ENCODE measurements at places on chromosomes 16 and 17.

- no peak for DNase-seq
Observed at GRCh38 chr17:82416771-82417170, 1.4 kb upstream of the HEXD start.

- DNase-seq: no peak
Observed at GRCh38 chr16:49590166-49590871, 216.7 kb downstream of the C16orf78 start.

DNA sequence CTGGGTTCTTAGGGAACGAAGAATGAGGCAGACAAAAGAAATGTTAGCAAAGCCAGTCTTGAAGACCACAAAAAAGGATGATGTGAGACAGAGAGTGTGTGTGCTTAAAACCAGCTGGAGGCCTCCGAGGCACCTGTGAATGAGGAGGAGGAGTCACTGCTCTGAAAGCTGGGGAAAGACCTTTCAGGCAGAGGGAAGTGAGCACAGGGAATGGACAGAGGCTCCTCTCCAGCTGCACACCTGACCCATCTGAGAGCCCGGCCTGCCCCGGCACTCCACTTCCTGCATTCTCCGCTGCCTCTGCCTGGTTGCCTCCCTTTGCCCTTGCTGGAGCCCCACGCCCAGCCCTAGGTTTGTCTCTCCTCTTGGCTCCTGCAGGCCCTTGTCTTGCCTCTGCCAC lies 55.2 kb upstream of the SREBF1 start:
- DNase-seq: no peak

GRCh38 chr17:78458736-78459335 lies 80.4 kb downstream of the PGS1 start:
- no peak for DNase-seq

DNA sequence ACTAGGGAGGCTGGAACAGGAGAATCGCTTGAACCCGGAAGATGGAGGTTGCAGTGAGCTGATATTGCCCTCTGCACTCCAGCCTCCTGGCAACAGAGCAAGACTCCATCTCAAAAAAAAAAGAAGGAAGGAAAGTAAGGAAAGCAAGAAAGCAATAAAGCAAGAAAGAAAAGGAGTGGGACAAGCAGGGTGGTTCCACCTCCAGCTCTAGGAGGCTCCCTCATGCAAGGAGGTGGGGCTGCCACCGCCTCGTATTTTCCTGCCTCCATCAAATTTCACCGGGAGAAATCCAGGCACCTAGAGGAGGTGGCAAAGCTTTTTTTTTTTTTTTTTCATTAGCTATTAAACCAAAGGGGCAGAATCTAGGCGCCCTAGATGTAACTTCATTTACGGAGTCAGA lies 1.0 kb downstream of the CYB561 start:
- no peak for DNase-seq

DNA sequence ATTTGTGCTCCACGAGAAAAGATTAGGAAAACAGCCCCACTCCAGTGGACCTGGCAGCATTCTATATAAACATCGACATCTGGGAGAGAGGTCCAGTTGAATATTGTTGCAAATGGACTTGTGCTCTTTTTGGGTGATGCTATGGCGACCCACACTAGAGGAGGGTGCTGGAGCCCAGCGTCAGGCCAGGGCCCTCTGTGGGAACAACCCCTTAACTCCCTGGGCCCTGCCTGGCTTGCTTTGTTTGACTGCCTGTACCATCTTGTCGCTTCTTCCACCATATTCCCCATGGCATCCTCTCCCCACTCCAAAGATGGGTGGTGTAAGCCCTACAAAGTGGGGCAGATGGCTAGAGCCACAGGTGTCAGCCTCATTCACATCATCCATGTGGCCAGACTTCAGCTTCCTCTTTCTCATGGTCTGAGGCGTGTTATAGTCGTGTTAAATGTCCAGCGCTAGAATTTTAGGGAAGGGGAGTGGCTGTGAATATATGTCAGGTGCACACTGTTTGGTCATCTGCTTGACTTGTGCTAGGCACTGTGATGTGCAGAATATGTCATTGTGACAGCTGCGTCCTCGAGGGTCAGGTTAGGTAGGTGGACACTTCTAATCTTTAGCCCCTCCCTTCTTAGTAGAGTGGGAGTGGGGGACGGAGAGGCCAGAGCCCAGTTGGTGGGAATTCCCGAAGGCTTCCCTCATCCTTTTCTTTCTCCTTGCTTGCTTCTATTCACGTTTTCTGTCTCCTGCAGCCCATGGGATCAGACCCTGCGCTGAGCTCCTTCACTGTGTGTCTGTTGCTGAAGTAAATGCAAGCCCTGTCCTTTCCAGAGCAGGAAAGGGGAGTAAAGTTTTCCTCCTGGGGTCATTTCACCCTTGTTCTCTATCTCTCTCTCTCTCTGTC lies 49.8 kb downstream of the MPRIP start:
- no peak for DNase-seq

GRCh38 chr17:17415006-17415405 lies 61.8 kb upstream of the MED9 start:
- no peak for DNase-seq

- DNase-seq: no peak
Observed at GRCh38 chr17:40312893-40313667, 4.1 kb downstream of the RARA start.

DNA sequence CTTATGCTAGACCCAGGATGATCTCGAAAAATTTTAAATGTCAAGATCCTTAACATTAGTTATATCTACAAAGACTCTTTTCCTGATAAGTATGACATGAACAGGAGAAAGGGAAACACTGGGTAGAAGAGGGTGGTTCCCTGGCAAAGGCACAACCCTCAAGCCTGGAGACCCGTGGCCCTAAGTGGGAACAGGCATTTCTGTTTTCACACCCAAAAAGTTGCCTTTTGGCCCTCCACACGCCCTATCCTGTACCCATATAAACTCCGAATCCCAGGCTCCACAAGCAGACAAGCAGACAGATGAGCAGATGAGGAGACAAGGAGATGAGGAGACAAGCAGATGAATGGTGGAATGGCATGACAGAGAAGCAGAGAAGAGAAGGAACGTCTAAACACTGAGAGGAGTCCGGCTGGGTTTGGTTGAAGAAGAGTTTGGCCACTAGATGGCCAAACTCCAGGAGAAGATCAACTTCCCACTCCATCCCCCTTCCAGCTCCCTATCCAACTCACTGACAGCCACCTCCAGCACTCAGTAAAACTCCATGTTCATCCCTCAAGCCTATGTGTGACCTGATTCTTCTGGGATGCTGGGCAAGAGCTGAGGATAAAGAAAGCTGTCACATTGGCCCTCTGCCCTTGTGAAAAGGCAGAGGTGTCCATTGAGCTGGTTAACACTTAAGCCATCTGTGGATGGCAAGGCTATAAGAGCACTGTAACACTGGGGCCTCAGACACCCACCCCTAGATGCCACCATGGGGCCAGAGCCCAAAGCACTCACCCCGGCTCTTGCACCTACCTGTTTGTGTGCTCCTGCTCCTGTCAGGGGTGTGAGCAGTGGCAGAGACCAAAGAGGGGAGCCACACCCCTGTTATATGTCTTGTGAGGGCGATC lies 139.6 kb upstream of the FAM20A start:
- DNase-seq: no peak

- no peak for DNase-seq
Observed at GRCh38 chr16:20857281-20857680, 42.9 kb downstream of the DCUN1D3 start.

DNA sequence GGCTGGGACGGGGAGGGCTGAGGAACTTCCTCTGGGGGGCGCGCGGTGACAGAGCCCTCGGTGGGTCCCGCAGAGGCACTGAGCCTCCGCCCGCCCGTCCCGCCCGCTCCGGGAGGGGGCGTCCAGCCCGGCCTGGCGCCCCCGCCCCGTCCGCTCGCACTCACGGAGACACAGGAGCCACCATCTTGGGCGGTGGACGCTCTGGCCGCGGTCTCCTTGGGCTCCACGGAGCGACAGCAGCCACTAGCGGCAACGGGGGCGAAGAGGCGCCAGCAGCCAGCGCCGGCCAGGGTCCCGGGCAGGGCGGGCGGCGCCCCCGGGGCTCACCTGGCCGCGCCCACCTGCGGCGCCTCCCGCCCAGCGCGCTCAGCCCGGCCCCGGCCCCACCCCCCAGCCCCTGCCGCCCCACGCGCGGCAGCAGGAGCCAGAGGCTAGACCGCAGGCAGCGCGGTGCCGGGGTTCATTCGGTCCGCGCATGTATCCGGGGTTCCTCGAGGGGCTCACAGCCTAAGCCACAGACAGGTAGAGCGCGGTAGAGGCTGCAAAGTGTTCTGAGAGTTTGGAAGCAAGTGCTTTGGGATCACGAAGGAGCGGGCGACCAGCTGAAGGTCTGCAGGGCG lies at the start of gene C17orf113:
Gene C17orf113, minus strand, starts transcription at position 209 of the 620 bp plus-strand sequence. CDS start 7,225 bp downstream, outside the sequence.
- DNase-seq: peak; percentile 25

DNA sequence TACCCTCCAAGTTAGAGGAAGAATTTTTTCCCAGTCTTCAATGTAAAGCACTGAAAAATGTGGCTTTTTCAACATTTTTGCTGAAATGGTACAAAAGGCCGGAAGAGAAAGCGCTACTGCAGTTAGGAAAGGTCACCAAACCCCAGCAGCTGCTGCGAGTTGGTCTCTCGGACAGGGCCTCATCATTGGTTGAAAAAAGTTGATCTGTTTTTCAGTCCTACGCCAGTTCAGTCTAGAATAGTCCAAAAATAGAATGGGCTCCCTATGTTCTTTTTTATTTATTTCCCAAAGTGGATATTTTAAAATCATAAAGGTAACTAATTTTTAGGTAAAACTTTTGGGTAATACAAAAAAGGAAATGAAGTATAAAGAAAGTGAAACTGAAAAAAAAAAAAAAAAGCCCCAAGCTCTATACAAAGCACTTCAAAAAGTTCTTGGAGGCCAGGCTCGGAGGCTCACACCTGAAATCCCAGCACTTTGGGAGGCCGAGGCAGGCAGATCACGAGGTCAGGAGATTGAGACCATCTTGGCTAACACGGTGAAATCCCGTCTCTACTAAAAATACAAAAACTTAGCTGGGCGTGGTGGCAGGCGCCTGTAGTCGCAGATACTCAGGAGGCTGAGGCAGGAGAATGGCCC lies 17.4 kb downstream of the ADAP2 start:
- no peak for DNase-seq

- DNase-seq: no peak
Observed at GRCh38 chr17:29197516-29198272, 17.5 kb upstream of the MYO18A start.

Data from stimulated activated CD8-positive, alpha-beta memory T cell treated with anti-CD3 and anti-CD28 coated beads, Interleukin-12 subunit alpha, Interleukin-12 subunit beta, amount 100 ng/mL, for 4 hours (primary cell).